ENCODE measurements at places on chromosomes 2 and 18. TPM values are rescaled to one million over a fixed set of nuclear protein-coding genes. Genes with fewer than 3 reads are reported as not detected.

ANKRD30BL gene
- not detected for total RNA-seq

SERPINB12 gene
- not detected for total RNA-seq

UGT1A4 gene
- not detected for total RNA-seq

SLC5A7 gene
- not detected for total RNA-seq

DAW1 gene
- total RNA-seq = not detected

ADGRF3 gene
- total RNA-seq = 3.7 TPM

RAB6C gene
- total RNA-seq = 0.06 TPM

NT5DC4 gene
- not detected for total RNA-seq

SERPINB11 gene
- not detected for total RNA-seq

VWC2L gene
- total RNA-seq = not detected

FOXI3 gene
- total RNA-seq = not detected

All from activated CD8-positive, alpha-beta memory T cell treated with anti-CD3 and anti-CD28 coated beads for 36 hours (primary cell).